ENCODE measurements at places on chromosomes 2 and 18. TPM values are rescaled to one million over a fixed set of nuclear protein-coding genes. Genes with fewer than 3 reads are reported as not detected.

DNA sequence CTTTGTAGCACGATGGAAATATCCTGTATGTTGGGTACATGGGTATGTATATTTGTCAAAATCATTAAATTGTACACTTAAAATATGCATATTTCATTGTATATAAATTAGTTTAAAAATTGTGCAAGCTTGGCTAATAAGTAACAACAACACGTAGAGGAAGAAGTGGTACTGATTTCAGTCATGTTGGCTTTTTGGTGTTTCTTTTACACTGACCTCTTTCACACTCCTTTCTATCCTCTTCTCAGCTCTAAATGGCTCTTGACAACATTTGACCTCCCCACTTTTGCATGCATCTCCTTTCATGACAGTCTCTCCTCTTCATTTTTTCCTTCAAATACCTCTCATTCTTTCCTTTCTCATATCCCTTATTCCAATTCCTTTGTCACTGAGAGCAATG lies 801.4 kb upstream of the ZEB2 start:
- no peak for DNase-seq

DNA sequence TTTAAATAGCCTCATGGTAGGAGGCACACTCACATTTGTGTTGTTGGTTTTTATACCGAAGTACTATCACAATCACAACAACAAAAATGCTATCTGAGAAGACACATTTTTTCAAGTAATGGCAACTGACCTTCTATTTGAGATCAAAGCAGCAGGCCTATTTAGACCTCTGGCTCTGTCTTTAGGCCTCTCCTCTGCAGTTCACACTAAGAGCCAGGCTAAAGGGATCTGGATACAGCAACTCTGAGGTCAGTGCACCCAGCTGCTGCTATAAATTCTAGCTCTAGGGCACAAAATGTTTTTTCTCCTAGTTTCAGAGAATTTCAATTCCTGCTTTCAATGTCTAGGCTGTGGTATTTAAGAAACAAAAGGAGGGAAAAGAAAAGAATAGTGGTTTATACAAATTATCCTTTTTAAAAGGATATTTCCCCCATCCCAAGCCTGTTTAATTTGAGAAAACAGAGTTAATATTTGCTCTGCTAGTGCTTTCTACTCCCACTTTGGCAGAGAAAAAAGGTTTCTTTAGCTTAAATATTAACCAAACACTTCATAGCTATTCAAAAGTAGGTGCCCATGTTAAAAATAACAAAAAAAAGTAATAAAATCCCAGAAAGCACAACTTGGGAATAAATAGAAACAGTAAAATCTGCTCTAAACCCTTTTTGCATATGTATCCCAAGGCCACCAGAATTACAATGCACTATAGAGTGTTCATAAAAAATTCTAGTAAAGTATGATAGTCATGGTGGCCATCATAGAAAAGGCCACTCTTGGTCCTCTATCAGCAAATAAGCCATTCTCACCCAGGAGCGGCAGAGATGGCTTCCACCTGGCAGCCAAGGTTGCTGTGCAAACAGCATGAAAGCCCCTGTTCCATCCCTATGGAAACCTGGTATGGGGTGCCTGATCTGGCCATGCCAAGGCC lies 293.6 kb upstream of the SESTD1 start:
- DNase-seq, result no peak

The COBLL1 gene
- total RNA-seq, result 64.6 TPM

The TM4SF20 gene
- total RNA-seq, result not detected

GRCh38 chr18:58762781-58763171 lies 91.5 kb downstream of the MALT1 start:
- DNase-seq, result no peak

The ASIC4 gene
- not detected for total RNA-seq

The ANKRD23 gene
- total RNA-seq, result 8.4 TPM

GRCh38 chr2:232574674-232575403 lies 24.4 kb downstream of the EIF4E2 start:
- no peak for DNase-seq

The MREG gene
- 1.6 TPM for total RNA-seq

DNA sequence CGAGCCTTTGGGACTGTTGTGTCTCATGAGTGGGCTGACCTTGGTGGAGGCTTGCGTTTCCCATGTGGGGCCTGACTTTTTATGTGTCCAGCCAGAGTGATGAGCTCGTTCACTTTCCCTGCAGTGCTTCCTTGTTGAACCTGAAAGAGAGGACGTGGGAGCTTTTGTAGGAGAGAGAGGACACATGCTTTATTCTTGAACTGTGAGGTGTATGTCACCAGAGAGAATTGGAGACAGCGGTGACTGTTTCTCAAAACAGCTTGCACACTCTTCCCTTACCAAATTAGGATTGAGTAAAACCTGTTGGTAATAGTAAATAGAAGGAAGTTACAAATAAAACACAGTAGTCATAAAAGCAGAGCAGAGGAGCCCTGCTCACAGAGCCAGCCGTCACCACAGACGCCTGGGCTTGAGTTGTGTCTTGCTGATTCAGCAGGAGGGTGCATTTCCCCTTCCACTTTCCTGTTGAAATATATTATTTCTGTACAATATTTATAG lies 60.7 kb downstream of the INPP4A start:
- DNase-seq, result no peak

- DNase-seq, result no peak
These were observed at the start of gene LRRFIP1 for GRCh38 chr2:237627441-237628246. Gene LRRFIP1 (plus strand): TSS chr2:237627587. CDS start chr2:237627645, 58 bp downstream.

The MAT2A gene
- total RNA-seq, result 230 TPM

DNA sequence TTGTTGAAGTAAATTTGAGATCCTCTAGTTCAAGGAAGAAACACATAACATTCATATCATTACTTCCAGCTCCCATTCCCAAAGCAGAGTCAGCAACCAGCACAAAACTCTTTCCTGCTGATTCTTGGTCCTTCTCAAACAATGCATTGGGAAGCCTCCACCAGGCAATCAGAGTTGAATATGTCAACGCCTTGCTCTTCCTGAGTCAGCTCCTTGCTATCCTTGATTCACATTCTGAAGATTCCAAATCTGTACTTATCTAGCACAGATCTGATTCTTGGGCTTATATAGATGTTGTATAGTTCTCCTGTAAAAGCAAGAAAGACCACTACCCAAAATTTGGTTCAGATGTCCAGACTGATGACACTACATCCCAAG lies 29.6 kb downstream of the CFAP210 start:
- no peak for DNase-seq

The SLC14A1 gene
- 86.2 TPM for total RNA-seq

DNA sequence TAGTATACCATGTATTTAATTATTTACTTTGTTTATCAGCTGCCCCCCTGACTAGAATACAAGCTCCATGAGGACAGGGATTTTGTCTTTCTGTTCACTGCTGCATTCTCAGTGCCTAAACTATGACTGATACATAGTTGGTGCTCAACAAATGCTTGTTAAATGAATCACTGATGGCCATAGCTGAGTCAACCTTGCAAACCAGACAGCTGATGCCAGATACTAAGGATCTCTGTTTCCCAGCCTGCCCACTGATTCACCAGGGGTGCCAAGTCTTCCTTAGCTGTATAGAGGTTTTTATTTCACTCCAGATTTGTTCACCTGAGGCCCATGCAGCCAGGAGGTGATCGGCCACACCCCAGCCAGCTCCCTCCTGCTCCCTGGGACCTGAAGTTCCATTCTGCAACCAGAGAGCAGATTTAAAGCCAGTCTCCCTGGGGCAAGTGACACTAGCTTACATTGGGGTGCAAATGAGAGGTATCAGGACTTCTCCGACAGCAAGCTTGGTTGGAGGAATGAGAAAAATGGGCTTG lies 92.2 kb downstream of the C1QL2 start:
- no peak for DNase-seq

The NAT8 gene
- total RNA-seq, result not detected

DNA sequence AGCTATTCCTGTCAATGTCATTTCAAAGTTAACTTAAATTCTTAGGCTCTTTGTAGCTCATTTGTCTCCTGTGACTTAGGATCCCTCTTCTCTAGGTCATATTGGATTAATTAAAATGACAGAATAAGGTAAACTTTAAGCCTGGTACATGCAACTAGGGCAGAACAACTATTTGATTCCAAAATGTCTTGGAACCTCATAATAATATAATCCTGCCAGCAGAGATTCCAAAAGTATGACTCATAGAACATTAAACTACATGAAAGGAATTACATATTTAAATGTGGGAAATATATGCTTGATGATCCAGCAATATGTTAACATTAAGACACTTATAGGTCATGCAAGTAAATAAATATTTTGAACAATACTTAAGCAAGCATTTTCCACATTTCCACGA lies 63.3 kb downstream of the COL3A1 start:
- DNase-seq, result no peak

DNA sequence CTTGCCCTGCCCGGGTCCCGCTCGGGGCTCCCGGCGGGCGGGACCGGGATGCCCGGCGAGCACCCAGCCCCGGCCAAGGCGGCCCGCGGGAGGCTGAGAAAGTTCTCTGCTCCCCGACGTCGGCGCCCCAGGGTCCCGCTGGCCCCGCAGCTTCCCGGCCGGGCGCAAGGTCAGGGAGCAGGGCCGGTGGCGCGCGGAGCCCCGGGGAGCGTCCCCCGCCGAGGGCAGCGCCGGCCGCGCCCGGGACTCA lies 331 bp downstream of the SERPINE2 start:
- DNase-seq, result no peak

DNA sequence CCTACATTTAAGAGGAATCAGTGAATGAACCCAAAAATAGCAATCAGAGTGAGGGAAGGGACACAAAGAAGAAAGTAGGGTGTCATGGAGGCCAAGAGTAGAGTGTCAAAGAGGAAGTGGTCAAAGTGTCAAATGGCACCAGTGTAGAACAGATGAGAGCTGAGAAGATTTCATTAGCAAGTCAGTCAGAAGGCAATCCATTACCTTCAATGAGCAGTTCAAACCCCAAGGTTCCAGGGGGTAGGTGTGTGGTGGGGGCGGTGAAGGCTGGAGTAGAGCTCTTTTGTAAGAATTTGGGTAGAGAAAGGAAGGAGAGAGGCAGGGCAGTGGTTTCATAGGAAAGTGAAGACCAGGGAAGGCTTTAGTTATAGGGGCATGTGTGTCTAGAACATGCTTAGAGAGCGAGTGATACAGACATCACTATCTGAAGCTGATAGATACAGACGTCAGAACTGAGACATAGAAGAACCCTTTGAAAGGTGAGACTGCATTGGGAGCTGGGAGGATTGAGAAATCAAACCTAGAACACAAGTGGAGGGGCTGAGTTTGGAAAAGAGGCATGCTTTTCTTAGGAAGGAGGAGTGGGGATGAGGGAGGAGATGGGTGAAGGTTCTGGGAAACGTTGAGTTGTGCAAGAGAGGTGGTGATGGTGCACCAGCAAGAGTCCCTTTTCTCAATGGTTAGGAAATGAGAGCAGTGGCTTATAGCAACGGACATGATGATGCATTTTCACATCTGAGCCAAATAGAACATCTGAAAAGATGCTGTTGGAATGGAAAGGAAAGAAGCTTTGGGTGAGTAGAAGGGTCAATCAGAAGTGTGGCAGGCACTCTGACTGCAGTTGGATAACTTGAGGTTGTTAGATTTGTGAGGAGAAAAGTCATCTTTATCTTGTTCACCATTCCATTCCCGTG lies 48.9 kb upstream of the IL1RL1 start:
- DNase-seq, result no peak

The HOXD3 gene
- 3.9 TPM for total RNA-seq

- DNase-seq, result no peak
These were observed 53.0 kb upstream of the CYP20A1 start for GRCh38 chr2:203185864-203186263.

- DNase-seq, result no peak
These were observed 162.7 kb downstream of the PKP4 start for GRCh38 chr2:158619496-158619895.

GRCh38 chr18:46067438-46068007 lies 4.5 kb downstream of the PSTPIP2 start:
- no peak for DNase-seq

- DNase-seq, result no peak
These were observed at the start of gene BCL11A for GRCh38 chr2:60553495-60554073. Gene BCL11A (minus strand): TSS chr2:60553654. CDS start chr2:60553270, 384 bp downstream.

GRCh38 chr2:70397186-70397585 lies 95.3 kb upstream of the FAM136A start:
- no peak for DNase-seq

DNA sequence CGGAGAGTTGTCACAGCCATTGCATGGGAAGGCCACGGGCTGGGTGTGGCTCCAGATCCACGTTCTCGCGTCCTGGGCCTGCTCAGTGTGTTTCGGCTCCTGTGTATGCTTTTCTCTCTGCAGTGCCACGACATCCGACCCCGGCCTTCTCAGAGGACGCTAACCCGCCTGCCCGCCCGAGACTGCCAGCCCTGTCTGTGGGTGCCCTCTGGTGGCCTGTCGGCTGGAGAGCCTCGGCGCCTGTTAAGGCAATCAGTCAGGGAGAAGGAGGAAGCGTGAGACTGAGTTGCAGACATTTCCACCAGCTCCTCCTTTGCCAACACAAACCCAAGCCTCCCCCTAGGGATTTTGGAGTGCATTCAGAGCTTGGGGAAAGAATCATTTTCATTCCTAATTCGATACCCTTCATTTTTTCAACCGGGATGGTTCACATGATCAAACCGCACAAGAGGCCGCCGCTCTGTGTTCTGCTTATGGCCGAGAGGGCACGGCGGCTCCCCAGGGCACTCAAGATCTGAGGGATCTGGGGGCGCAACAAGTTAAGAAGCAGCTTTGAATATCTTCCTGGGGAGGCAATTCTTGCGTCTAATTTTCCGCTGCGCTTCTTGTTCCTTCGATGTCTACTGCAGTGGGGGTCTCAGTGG lies 37.5 kb upstream of the ZBTB7C start:
- DNase-seq, result peak; percentile 68

- no peak for DNase-seq
These were observed 21.7 kb upstream of the ABCA12 start for GRCh38 chr2:215160081-215160480.

DNA sequence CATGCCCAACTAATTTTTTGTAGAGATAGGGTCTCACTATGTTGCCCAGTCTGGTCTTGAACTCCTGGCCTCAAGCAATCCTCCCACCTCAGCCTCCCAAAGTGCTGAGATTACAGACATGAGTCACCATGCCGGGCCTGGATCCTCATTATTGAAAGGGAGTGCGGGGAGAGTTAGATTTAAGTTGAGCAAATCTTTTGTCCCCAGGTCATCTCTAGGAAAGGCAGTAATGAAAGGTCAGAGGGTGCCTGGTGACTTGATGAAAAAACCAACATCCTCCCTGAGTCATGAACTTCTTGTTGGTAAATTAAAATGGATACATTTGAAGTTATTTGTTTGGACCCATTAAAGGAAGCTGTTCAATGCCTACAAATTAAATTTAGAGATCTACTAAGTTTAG lies 25.1 kb downstream of the STAT4 start:
- DNase-seq, result no peak

The NT5DC4 gene
- not detected for total RNA-seq

The RASGRP3 gene
- 22.1 TPM for total RNA-seq

The TEKT4 gene
- total RNA-seq, result not detected

- no peak for DNase-seq
These were observed 955.2 kb upstream of the CELF4 start for GRCh38 chr18:38520786-38521185.

- no peak for DNase-seq
These were observed 328.2 kb downstream of the KCNJ3 start for GRCh38 chr2:155026651-155027174.

All from thoracic aorta (tissue), 2 donors.